ENCODE measurements at places on chromosomes 1 and 21. TPM values are rescaled to one million over a fixed set of nuclear protein-coding genes. Genes with fewer than 3 reads are reported as not detected.

Gene SH3BGR
- 1.2 TPM for total RNA-seq

Gene SLC44A3
- total RNA-seq = 0.22 TPM

Gene USH2A
- total RNA-seq = not detected

Gene CD164L2
- total RNA-seq = not detected

Gene PGLYRP4
- not detected for total RNA-seq

Gene CYP4Z1
- not detected for total RNA-seq

Gene CR1
- total RNA-seq = 0.02 TPM

Gene PIGR
- total RNA-seq = 0.05 TPM

Gene ENAH
- total RNA-seq = not detected

Gene GBP4
- 147 TPM for total RNA-seq

Data from T-helper 1 cell treated with Interleukin-12 subunit alpha and Interleukin-12 subunit beta and Interleukin-4 antibody, amounts not matched to agents 30 ng/mL and 1 ng/mL, for 36 hours (primary cell).